Head of caudate nucleus (tissue), 42 donors: ENCODE measurements at places on chromosomes 2 and 18.
A peak's percentile ranks its signal among the peaks of the same experiment; 100 is the strongest.

GRCh38 chr18:10400534-10401307 lies 53.7 kb upstream of the APCDD1 start:
- no peak for DNase-seq

GRCh38 chr18:61972389-61973264 lies 79.8 kb upstream of the RNF152 start:
- no peak for DNase-seq

- no peak for DNase-seq
These were observed 78.6 kb upstream of the HPCAL1 start for GRCh38 chr2:10223932-10224720.

GRCh38 chr18:13534631-13535030 lies 191.7 kb downstream of the FAM210A start:
- no peak for DNase-seq

DNA sequence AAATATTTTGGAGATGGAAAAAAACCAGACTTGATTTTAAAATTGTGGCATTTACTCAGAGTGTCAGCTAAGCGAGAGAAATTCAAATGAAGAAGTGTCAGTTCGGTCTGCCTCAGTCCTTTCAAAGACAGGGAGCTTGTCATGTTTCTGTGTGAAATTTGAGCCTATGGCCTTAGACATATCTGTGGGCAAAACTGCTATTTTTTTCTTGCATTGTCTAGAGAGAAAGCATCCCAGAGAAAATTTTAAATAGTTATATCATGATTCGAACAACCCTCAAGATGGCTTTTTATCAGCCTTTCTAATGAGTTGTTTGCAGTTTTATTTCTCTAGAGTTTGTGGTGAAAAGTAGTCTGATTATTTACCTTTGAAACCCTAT lies 50.2 kb upstream of the KCNE4 start:
- no peak for DNase-seq

- no peak for DNase-seq
These were observed 63.4 kb downstream of the SLC66A2 start for GRCh38 chr18:79888016-79888415.

DNA sequence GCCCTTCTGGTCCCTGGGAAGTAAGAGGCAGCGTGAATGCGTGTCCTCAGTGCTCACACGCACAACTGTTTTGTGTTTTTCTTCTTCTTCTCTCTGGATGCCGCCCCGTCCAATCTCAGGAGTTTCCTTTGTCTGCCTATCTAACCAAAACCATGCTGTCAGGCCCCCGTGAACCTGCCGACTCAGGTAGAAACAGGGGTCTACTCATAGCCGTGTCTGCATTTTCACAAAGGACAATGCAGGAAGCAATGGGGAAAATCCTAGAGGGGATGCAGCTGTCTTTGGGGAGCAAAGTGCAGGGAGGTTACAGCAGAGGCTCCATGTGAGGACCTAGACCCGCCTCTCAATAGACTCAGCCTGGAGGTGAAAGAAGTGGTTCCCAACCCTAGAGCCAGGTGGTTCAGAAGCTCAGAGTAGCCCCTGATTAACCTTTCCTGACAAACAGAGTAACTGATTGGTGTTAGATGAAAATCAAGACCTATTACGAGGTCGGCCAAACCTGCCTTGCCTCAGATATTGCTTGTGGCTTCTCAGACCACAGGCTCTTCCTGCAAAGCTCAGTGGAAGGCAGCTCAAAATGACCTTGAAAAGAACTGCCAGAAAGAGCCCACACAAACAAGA lies 49.3 kb downstream of the CD226 start:
- no peak for DNase-seq

DNA sequence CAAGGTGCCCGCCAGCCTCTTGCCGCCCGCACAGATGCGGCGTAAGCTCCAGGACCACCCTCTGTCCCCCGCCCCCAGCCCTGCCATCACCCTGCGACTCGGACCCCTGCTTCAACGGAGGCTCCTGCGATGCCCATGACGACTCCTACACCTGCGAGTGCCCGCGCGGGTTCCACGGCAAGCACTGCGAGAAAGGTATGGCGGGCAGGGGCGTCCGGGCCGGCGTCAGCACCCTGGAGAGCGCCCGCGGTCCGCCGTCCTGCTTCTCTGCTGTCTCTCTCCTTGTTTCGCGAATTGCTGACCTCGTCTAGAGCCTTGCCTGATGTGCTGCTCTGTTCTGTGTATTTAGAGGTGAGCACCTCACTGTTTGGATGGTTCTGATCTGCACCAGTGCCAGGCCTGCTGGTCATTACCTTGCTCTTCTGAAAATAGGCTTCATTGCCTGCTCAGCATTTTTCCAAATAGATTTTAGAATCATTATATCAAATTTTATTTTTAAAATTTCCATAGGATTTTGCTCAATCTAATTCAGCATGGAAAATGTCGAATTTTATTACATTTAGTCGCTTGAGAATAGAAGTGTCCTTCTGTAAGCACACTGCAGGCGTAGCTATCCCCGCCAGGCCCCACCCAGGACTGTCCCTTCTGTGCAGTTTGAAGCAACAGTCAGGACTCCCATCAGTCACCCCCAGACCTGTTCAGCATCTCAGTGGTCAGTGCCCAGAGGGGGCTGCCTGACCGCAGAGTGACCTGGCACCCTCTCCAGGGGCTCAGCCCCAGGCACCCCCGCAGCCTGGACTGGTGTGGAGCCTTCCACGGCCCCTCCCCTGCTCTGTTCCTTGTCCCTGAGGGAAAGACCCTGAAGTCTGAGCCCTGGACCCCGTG lies 51.6 kb downstream of the SNED1 start:
- DNase-seq: peak; percentile 8

DNA sequence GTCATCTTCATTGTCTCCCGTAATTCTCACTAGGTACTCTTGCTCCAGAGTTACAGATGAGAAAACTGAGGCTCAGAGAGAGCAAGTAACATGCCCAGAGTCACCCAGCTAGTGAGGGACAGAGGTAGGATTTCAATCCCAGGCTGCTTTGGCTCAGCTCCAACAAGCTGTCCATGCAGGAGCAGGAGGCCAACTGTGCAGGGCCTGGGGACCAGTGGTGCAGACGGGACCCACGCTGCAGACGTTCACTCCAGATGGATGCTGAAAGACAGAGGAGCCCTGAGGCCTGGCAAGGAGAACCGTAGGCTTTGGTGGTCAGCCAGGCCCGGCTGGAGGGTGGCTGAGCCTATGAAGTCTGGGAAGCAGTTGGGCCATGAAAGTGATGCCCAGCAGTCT lies 102.6 kb downstream of the MCFD2 start:
- DNase-seq: no peak

GRCh38 chr18:9772847-9773677 lies 65.0 kb downstream of the RAB31 start:
- DNase-seq: no peak

GRCh38 chr18:37084912-37085311 lies 256.0 kb downstream of the KIAA1328 start:
- no peak for DNase-seq

- no peak for DNase-seq
These were observed 394.9 kb upstream of the ZEB2 start for GRCh38 chr2:144914622-144915318.

GRCh38 chr18:79875531-79875919 lies 75.9 kb downstream of the SLC66A2 start:
- DNase-seq: no peak

- no peak for DNase-seq
These were observed 163.2 kb upstream of the CAVIN2 start for GRCh38 chr2:192010073-192010472.

- DNase-seq: peak; percentile 59
These were observed 354.8 kb downstream of the DCC start for GRCh38 chr18:52694804-52695203.

GRCh38 chr2:168895771-168896170 lies 5.3 kb upstream of the G6PC2 start:
- no peak for DNase-seq

GRCh38 chr2:5343785-5344335 lies 348.3 kb upstream of the SOX11 start:
- no peak for DNase-seq

DNA sequence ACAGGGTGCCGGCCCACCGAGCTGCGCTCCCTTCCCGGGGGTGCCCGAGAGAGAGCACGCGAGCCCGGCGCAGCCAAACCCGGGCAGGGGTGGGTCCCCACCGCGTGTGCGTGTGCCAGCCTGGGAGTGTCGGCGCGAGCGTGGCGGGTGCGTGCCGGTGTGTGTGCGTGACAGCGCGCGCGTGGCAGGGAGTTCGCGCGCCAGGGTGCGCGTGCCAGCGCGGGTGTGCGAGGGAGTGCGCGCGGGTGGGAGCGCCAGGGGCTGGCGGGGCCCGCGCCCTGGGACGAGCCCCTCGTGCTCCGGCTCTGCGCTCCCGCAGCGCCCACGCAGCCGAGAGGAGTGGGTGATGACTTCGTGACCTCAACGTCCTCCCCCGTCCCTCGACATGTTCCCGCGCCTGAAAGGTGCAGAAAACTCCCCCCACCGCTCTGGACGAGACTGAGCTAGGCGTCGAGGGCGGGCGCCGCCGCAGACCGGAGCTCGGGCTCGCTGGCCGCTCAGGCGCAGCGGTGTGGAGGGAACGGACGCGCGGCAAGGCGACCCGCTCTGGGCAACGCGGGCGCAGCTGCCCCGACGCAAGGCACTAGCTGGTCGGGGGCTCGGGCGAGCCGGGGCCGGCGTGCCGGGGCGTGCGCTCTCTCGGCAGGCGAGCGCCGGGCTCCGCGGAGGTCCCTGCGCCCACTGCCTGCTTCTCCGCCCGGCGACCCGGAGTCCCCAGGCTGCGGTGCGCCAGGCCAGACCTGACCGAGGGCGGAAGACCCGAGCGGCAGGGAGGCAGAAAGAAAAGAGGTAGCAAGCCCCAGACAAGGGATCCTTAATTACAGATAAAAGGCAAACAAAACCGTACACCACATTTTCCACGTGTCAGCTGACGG lies 582.8 kb downstream of the ZEB2 start:
- peak; percentile 82 for DNase-seq

GRCh38 chr18:44779753-44780292 lies 99.1 kb downstream of the SETBP1 start:
- no peak for DNase-seq

DNA sequence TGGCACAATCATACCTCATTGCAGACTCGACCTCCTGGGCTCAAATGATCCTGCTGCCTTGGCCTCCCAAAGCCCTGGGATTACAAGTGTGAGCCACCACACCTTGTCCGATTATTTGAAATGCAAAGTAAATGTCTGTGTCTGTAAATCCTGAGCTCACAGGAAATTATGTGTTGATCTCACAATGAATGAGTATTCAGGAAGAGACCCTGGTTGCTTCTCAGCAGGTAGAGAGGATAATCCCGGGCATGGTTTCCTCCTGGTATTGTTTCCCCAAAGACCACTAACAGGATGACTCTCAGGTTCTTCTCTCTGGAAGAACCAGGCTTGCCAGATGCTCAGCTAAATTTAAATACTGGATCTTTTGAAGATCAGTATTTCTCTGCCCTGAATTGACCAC lies 147.6 kb downstream of the LDLRAD4 start:
- DNase-seq: no peak

DNA sequence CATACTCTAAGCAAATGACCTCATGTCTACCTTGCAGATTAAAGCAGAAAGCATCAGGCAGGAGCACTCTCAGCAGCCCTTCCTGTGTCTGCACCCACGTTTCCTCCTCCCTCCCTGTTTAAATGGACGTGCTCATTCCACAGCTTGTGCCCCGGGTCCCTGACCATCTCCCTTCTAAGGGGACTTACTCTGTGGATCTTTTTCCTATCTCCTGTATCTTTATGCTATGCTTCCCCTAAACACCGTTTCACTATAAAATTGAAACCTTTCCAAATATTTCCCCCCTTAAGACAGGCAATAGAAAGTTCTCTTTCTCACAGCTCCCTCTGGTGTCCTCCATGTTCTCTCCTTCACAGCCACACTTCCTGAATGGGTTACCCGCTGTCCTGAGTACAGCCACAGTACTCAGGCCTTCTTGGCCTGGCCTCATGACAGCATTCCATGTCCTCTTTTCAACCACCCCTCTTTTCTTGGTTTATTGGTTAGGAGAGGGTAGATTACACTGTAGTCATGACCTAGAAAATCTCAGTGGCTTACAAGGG lies 41.1 kb downstream of the TMEM185B start:
- no peak for DNase-seq

GRCh38 chr2:150594299-150594698 lies 106.8 kb upstream of the RND3 start:
- DNase-seq: no peak

GRCh38 chr2:98908931-98909316 lies 27.1 kb downstream of the CRACDL start:
- DNase-seq: peak; percentile 18

GRCh38 chr18:44180683-44181082 lies 500.0 kb upstream of the SETBP1 start:
- no peak for DNase-seq

- no peak for DNase-seq
These were observed 81.7 kb upstream of the SEC11C start for GRCh38 chr18:59057969-59058368.

DNA sequence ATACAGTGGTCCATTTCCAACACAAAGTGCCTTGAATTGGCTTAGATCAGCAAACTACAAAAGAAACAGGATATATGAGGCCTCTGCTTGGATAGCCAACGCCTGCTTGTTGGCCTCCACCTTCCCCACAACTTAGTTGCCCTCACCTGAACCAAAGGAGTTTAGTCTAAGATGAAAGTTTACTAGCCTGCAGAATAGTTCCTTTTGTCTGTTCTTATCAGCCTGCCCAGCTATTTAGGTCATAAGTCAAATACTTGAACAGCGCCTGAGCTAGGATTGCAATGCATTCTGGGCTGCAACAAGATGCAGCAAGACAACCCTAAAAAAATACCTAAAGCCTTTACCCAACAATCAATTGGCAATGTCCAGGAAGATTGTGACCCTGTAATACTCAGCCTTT lies 13.1 kb upstream of the EPG5 start:
- no peak for DNase-seq

- no peak for DNase-seq
These were observed 316.8 kb downstream of the RIT2 start for GRCh38 chr18:42798606-42799170.

GRCh38 chr2:143528021-143528420 lies 398.8 kb downstream of the ARHGAP15 start:
- DNase-seq: no peak

- DNase-seq: no peak
These were observed 451.7 kb upstream of the SMIM21 start for GRCh38 chr18:75879196-75879595.

- no peak for DNase-seq
These were observed 10.2 kb upstream of the TMEM247 start for GRCh38 chr2:46469116-46469515.

DNA sequence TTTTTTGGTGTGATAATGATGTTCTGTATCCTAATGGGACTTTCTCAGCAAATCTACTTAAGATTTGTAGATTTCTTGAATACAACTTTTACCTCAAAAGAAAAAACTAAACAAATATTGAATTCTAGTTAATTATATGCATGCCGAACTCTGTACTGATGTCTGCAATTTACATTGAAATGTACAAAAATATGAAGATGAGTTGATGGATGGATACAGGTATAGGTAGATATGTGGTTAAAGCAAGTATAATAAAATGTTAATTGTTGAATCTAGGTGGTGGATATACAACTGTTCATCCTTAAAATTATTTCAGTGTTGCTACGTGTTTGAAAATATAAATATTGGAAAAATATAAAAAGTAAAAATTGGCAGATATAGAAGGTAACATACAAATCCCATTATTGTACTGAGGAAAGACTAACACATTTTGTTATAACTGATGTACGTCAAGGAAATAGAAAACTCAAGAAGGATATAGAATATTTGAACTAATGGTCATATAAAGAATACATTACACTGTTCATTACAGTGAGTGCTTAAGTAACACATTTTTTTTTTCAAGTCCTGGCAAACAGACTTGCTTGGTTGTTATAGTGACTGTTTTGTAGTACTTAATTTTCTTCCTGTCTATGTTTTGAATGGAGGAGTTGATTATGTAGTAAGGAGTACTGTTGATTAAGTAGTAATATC lies 33.8 kb downstream of the DDX1 start:
- DNase-seq: no peak
